Frontal cortex (tissue), 4 donors: ENCODE measurements at places on chromosomes 13 and 19.
A peak's percentile ranks its signal among the peaks of the same experiment; 100 is the strongest.

DNA sequence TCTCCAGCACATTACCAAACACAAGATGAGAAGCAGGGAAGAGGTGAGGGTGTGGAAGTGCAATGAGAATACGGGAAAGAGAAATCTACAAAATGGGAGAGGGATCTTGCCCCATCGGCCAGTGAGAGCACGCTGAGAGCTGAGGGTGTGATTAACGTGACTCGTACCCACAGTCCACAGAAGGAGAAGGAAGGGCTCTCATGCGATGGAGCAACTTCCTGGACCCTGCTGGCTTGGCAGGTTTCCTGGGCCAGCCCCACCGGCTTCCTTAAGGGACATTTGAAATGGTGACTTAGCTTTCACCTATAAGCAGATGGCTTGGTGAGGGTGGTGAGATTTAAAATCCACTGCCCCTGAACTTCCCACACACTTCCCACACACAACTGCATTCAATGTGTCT lies 740.1 kb downstream of the UQCRFS1 start:
- no peak for DNase-seq

GRCh38 chr13:113083022-113083373 lies 22.6 kb upstream of the F7 start:
- no peak for DNase-seq

DNA sequence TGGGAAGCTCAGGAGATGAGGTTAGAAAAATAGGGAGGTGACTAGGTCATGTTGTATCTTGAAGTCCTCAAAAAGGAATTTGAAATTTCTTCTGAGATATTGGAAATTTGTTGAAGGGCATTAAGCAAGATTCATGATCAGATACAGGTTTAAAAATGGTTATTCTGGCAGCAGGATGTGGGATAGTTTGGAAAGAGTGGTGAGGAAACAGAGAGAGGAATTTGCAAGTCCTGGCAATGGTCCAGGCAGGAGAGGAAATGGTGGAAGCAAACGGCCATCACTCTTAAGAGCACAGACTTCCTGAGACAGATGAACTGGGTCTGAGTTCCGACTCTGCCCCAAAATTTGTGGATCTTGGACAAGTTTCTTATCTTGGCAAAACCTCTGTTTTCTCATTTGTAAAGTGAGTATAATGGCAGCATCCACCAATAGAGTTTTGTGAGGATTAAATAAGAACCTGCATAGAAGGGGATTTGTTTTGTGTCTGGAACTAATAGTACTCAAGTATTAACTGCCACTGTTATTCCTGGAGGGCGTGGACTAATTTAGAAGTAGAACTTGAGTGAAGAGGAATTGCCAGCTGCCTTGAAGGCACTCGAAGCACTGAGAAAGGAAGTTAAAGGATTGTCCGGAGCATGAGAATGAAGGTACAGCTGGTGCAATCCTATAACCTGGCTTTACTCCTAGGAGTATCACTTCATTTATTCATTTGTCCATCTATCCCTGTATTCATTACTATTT lies 99.6 kb downstream of the CCNA1 start:
- no peak for DNase-seq

DNA sequence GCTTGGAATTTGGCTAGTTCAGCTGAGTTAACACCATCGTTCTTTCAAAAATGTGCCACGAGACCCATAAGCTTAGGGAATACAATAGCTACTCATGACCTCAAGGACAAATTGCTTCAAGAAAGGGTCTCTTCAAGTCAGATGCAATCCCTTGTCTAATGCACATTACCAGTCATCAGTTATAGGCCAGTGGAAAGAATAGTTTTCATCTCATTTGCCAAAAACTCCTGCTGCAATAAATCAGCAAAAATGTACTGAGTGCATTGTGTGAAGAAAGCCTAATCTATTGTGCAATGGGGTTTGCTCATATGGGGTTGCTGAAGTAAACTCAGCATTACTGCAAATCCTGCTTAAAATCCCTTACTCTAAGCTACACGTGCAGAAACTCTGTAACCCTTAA lies 208.3 kb upstream of the NBEA start:
- no peak for DNase-seq

DNA sequence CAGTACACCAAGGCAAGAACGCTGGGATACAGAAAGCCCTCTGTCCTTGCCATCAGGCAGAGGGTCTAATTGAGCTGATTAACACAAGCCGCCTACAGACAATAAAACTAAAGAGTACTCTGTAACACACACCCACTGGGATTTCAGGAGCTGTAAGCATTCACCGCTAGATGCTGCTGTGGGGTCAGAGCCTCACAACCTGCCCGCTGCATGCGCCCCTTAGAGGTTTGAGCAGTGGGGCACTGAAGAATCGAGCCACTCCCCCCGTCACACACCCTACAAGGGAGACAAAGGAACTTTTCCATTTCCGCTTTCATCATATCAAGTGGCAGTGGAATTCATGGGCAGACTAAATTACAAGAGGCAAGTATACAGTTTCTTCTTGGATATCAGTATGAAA lies 1080.6 kb downstream of the PCDH17 start:
- no peak for DNase-seq

DNA sequence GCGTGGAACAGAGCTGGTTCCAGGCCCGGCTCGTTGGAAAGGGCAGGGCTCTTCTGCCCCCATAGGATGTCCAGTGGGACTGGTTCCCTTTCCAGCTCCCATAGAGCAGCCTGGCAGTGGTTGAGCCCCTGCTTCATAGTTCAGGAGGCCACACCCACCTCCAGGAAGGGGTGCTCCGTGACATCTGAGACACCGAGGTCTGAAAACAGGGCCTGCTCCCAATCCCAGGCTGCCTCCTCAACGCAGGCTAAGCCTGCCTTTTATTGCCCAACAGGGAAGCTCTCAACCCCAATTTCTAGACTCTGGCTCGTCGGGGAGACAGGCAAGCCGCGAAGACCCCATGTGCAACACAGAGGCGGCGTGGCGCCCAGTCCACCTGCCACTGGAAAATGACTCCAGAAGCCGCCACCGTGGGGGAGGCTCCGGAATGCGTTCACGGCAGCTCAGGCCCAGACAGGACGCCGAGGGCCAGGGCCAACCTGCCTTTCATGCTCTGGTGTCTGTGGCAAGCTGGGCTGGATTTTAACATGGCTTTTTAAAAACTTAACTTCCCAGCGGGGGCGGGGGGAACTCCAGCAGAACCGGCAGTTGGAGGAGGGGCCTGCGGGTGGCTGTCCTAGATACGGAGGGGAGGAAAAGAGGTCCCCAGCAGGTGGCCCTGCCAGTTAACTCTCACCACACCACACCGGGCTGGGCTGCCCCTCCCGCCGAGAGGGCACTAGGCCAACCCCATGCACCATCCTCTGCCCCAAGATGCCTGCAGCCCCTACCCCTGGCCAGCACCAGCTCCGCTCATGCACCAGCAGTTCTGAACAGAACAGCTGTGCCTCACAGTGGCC lies 17.9 kb upstream of the TINCR start:
- peak; percentile 78 for DNase-seq

DNA sequence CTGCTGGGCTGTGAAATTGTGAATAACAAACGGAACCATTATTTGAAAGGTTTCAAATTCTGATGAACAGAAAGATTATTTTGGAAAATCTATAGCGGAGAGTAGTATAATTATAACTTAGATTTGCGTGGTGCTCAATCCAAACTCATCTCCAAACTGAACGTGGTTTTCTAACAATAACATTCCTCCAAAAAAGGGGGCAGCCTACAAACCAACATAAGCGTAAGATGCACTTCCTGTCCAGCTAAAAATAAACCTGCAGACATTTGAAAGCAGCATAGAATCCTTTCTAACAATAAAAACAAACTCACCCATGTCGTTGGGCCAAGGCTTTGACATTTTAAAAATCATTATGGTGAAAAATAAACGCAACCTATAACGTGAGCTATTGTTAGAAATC lies 178.4 kb downstream of the COL4A1 start:
- no peak for DNase-seq

GRCh38 chr19:41844601-41845000 lies at the start of gene LYPD4:
Gene LYPD4 (minus strand): TSS chr19:41844683. CDS start chr19:41839285, 5,398 bp downstream.
- DNase-seq = no peak

DNA sequence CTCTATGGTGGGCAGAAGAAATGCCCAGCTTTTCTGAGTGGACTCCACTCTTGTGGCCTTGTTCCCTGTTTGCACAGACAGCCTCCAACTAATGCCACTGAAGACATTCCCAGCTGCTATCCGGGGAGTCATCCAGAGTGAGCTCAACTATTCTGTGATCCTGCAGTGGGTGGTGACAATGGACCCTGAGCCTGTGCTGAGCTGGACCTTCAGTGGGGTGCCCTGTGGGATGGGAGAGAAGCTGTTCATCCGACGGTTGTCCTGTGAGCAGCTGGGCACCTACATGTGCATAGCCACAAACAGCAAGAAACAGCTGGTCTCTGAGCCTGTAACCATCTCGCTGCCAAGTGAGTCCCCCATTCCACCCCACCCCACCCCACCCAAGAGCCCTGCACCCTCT lies 10.3 kb downstream of the IGSF23 start:
- DNase-seq = no peak

GRCh38 chr13:36920616-36921185 lies 663 bp upstream of the SMAD9 start:
- DNase-seq = no peak

- no peak for DNase-seq
These were observed 27.4 kb downstream of the EFNA2 start for GRCh38 chr19:1312767-1313694.

- DNase-seq = no peak
These were observed 9.2 kb downstream of the ZNF823 start for GRCh38 chr19:11729586-11729985.

DNA sequence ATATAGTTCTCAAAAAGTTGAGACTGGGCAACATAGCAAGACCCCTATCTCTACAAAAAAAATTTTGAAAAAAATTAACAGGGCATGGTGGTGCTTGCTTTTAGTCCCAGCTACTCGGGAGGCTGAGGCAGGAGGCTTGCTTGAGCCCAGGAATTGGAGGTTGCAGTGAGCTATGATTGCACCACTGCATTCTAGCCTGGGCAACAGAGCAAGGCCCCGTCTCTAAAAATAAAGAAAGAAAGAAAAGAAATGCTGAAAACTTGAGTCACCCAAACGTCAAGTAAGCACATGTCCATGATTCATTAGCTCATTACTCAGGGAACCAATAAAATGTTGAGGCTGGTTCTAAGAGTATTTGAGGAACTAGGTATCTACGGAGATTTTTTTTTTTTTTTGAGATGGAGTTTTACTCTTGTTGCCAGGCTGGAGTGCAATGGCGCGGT lies 33.9 kb upstream of the SEMA6B start:
- no peak for DNase-seq

DNA sequence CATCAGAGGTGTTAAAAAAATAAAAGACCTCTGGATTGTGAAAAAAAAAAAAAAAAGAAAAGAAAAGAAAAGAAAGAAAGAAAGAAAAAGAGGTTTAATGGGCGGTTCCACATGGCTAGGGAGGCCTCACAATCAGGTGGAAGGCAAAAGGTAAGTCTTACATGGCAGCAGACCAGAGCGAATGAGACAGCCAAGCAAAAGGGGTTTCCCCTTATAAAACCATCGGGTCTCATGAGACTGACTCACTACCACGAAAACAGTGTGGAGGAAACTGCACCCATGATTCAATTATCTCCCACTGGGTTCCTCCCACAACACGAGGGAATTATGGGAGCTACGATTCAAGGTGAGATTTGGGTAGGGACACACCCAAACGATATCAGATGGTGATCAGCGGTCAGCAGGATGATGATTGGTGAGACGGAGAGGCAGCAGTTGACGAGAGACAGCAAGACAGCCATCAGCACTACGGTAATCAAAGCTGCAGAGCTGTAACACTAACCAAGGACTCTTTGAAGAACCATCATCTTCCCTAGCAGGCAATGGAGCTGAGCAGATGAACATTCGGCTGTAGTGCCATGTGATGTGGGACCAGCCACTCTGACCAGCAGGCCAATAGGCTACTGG lies 3.9 kb upstream of the CD209 start:
- DNase-seq = no peak

DNA sequence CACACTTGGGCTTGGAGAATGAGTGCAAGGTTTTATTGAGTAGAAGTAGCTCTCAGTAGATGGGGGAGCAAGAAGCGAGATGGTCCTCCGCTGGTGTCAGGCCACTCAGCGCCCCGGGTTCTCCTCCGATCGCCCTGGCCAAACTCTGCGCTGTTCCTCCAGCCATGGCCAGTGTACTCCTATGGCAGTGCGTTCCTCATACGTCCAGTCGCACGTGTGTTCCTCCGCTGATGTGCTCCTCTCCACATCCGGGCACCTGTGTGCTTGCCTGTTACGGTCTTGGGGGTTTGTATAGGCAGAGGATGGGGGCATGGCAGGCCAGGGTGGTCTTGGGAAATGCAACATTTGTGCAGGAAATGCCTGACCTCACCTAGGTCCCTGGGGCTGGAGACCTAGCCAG lies 1899.4 kb downstream of the PCDH9 start:
- DNase-seq = no peak

GRCh38 chr19:38425810-38426466 lies at the start of gene RASGRP4:
Gene RASGRP4 (minus strand): TSS chr19:38426219. CDS start chr19:38426091, 128 bp downstream.
- no peak for DNase-seq

- no peak for DNase-seq
These were observed 242.2 kb upstream of the EDNRB start for GRCh38 chr13:78160793-78161192.

- no peak for DNase-seq
These were observed 8.9 kb upstream of the VN1R1 start for GRCh38 chr19:57465680-57466381.

DNA sequence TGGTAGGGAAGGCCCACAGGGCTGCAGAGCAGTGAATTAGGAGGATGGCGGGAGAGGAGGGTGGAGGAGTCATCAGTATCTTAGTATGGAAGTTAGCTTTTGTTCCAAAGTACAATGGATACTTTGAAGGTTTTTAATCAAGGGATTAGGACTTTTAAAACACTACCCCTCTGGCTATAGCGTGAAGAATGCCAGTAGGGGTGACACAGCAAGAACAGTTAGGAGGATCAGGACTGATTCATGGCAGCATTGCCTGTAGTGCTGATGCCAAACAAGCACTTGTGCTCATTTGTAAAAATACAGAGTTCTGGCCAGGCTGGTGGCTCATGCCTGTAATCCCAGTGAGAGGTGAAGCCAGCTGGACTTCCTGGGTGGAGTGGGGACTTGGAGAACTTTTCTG lies 46.2 kb downstream of the SKA3 start:
- no peak for DNase-seq

- DNase-seq = no peak
These were observed 9.8 kb upstream of the SLC44A2 start for GRCh38 chr19:10615429-10616023.
